ENCODE measurements at places on chromosomes 1 and 21.

DNA sequence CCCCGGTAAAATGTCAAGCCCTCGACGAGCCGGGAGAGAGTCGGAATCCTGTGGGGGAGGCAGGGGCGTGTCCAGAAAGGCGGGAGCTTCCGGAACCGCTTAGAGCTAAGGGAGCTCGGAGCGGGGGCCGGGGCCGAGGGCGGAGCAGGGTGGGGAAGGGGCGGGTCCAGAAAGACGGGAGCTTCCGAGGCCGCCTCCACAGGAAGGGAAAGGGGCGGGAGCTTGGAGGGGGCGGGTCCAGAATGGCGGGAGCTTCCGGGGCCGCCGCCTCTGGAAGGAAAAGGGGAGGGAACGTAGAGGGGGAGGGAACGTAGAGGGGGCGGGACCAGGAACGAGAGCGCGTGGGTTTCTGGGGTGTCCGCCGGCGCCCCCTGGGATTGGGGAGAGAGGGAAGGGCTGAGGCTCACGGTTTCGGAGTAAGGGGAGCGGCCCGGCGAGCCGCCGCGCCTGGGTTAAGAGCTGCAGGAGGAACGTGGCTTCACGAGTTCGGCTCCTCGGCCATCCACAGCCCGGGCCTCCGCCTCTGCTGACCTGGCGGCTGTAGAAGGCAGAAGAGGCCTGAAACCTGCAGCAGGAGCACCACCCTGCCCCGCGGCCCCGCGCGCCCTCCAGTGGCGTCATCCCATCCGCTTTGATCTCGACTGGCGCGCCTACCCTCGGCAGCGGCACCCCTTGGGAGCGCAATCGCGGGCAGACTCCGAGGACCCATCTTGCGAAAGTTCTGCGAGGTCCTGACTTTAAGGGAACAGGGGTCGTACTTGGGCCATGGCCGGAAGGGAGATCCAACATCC lies 23.0 kb upstream of the HPDL start:
- peak; percentile 99 for DNase-seq

- no peak for DNase-seq
Measured at GRCh38 chr1:183126528-183126927, 59.5 kb upstream of the LAMC2 start.

DNA sequence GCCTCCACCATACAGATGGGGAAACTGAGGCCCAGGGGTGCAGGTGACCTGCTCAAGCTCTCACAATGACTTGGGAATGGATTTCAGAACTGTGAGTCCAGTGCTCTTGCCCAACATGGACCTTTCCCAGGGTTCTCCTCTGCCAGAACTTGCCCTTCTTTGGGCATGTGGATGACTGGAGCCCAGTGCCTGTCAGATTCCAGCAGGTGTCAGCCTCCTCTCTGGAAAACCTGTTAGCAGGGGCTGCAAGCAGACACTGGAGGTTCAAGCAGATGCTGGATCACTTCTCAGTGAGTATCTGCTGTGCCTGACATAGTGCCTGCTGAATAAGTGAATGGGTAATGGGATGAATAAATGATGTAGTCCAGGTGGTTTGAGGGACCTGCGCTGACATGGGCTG lies 314.2 kb upstream of the POU3F1 start:
- no peak for DNase-seq

- no peak for DNase-seq
Measured at GRCh38 chr1:24969596-24970398, 39.7 kb upstream of the RUNX3 start.

DNA sequence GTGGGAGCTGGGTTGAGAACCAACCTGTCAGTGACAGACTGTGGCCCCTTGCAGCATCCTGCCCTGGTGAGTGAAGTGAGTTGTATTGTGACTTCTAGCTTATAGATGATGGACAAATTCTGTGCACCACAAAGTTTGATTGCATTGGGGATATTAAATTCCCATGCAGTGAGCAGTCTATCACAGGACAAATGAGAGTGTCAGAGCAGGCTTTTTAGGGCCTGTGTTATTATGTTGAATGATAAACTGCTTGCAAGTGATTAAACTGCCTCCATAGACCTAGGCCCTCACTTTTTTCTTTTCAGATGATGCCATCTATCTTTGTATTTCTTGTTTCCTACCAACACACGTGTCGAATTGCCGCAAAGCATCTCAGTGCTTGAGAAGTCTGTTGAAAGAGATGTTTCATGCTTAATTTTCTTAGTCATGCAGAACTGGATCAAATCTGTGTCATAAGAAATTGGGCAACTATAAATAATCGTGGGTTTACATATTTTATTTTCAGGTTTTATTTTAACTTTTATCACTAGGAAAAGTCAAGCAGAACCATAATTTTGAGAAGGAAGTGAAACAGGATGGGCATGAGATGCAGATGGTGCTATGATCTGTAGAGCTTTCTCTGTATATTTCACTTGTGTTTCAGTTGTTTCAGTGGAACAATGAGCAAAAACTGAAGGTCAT lies 199.2 kb downstream of the S1PR1 start:
- DNase-seq = peak; percentile 97

DNA sequence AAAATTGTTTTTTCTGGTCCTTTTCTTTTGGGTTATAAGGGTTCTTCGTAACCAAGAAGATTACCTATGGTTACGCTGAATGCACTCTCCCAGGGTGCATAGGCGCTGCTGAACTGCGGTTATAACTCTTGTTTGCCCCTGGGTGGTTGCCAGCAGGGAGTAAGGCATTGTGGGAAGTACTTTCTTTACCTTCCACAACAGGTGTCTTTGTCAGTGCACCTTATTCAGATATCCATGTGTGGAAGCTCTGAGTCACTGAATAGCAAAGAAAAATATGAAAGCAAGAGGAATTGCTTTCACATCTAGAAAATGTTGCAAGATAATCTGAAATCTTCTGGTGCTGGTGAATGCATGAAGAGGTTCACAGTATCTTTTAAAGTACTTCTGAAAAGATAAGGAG lies 124.4 kb upstream of the CACYBP start:
- DNase-seq = no peak

- no peak for DNase-seq
Measured at GRCh38 chr1:229385853-229386456, 43.1 kb upstream of the CCSAP start.

GRCh38 chr1:37438869-37439343 lies 35.5 kb upstream of the ZC3H12A start:
- no peak for DNase-seq

- DNase-seq = no peak
Measured at GRCh38 chr1:174989536-174990220, 10.1 kb upstream of the CACYBP start.

DNA sequence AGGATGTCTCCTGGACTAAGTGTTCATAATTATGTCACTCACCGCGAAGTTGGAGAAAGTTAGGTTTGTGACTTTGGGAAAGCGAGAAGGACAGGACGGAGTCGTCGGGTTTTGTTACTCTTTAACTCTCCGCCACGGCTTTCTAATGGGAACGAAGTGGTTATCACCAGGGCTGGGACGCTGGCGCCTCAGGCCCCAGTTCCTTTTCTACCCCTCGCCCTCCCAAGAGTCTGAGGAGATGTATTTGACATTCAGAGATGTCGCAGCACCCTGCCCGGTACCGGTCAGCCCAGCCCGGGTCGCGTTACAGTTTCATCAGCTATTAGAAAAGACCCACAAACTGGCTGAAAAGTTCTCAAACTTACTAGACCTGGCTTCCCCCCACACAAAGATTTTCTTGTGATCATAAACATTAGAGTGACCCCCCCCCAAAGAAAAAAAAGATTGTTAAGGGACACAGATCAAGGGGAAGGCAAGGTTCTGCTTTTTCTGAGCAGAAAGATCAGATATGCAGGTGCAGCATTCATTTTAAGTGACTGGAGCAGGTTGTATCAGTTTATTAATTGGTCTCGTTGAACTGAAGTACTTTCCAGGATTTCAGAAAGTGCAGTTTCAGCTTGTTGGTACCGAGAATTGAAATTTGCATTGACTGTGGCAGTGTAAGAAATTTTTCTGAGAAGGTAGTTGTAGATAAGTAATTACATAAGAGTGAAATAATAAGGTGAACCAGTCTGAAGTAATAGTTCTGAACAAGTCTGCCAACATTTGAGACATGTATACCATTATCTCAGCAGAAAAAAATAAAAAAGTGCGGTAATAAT lies 859 bp upstream of the ZBTB18 start:
- peak; percentile 53 for DNase-seq

- DNase-seq = no peak
Measured at GRCh38 chr21:42346866-42347600, 3.8 kb downstream of the TFF2 start.

DNA sequence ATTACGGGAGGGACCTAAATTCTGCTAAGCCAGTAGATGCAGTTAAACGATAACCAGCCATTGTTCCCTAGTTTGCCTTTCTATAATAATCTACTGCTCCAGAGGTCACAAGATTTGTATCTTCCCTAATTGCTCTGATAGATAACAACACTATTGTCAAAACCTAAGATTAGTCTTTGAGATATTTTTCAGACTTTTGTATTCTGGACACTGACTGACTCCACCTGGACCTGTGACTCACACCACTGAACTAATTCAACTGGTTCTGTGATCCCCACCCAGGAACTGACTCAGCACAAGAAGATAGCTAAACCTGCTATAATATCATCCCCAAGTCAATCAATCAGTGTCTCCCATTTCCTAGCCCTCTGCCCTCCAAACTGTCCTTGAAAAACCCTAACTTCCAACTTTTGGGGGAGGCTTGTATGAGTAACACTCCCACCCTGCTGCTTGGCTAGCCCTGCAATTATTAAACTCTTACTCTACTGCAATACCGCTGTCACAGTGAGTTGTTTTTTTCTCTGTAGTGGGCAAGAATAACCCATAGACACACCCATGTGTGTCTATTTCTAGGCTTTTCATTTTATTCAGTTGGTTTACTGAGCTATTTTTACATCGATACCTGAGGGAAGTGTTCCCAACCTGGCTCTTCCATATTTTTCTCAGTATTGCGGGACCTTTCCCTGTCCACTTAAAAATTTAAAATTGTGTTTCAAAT lies 11.2 kb downstream of the KIFAP3 start:
- DNase-seq = no peak

GRCh38 chr1:116268211-116268610 lies 104.8 kb upstream of the ATP1A1 start:
- peak; percentile 65 for DNase-seq

GRCh38 chr1:101438359-101438758 lies 201.5 kb downstream of the S1PR1 start:
- DNase-seq = peak; percentile 86

GRCh38 chr1:47637111-47637685 lies 199.4 kb downstream of the FOXD2 start:
- no peak for DNase-seq

DNA sequence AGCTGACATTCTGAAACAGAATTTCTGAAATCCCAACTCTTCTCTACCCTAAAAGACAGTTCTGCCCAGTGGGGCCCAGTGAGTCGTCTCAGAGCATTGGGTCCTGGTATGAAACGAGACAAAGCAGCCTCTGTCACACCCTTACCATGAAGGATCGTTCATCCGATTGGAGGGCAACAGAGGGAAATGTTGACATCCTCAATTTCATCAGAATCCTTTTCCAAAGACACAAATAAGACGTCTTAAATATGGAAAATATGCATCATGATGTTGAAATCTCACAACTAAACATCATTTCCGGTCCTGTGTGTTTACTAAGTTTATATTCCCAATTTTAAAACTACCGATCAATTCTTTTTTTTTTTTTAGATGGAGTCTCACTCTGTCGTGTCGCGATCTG lies 112.1 kb upstream of the SLC45A1 start:
- no peak for DNase-seq

GRCh38 chr1:25804244-25804963 lies 4.4 kb downstream of the SELENON start:
- no peak for DNase-seq

- DNase-seq = peak; percentile 66
Measured at GRCh38 chr1:242847390-242847993, 323.0 kb upstream of the PLD5 start.

DNA sequence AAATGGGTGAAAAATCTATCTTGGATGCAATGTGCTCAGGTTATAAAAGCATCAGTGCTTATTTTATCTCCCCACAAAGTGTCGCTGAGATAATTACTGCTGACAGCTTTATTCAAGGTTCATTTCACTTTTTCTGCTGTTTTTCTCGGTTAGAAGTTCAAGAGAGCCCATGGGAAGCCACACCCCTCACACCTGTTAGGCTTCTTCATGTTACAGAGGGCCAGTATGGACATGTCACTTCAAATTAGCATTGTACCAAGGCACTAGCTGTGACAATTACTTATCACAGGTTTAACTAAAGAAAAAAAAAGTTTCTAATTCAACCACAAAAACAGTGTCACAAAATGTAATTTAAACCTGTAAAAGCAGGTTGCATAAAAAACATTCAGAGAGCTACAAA lies 187.3 kb upstream of the DMRTA2 start:
- DNase-seq = peak; percentile 73

- no peak for DNase-seq
Measured at GRCh38 chr21:33850401-33850800, 65.2 kb downstream of the ATP5PO start.

GRCh38 chr1:184270556-184270955 lies 116.3 kb upstream of the C1orf21 start:
- DNase-seq = no peak

GRCh38 chr1:45530632-45531135 lies 9.0 kb upstream of the PRDX1 start:
- no peak for DNase-seq

DNA sequence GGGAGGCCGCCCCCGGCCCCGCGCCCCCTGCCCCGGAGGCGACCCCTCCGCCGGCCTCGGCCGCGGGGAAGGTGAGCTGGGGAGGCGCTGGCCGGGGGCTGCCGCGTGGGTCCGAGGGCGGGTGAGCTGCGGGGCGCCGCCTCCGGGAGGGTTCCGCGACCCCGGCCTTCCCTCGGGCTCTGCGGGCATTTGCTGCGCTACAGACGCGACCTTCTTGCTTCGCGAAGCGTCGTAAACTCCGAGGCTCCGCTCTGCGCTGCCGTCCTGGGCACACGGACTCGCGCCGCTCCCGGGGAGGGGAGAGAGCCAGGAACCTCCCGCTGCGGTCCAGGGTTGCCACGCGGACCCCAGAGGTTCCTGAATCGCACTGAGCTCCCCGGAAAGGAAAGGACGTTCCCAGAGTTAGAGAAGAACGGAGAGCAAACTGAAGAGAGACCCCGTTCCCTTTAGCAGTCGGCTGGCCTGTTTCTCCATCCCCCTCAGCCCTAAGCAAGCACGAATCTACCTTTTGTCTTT lies 345 bp downstream of the SLX9 start:
- DNase-seq = peak; percentile 72

- DNase-seq = peak; percentile 81
Measured at GRCh38 chr1:26677306-26678115, 18.3 kb upstream of the ARID1A start.

- DNase-seq = no peak
Measured at GRCh38 chr1:167770127-167770526, 48.3 kb downstream of the MPZL1 start.

DNA sequence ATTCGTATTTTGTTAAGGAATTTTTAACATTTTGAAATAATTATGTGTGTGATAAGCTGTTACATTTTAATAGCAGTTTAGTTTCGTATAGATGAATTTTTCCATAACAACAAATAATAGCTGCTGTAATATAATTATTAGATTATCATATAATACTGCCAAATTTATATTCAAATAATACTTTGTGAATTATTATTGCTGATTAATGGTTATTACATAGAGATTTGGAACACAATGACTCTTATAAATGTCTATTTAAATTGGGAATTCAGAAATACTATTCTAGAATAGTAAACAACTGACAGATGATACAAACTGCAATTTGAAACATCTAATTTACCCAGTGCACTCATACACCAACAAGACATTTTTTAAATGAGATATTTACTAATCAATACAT lies 73.2 kb upstream of the NEK7 start:
- no peak for DNase-seq

Measured in Karpas-422 (cell line).